Esophagus (tissue), 2 donors: ENCODE measurements at places on chromosomes 3 and 15. TPM values are rescaled to one million over a fixed set of nuclear protein-coding genes. Genes with fewer than 3 reads are reported as not detected.

Gene SLC6A1
- polyA plus RNA-seq, result 6.9 TPM

Gene ALDH1A2
- 0.27 TPM for polyA plus RNA-seq

Gene DNAH12
- polyA plus RNA-seq, result 0.06 TPM

Gene CCR1
- 0.61 TPM for polyA plus RNA-seq
